ENCODE measurements at places on chromosomes 16 and 17.
A peak's percentile ranks its signal among the peaks of the same experiment; 100 is the strongest.

GRCh38 chr17:17466511-17466910, 10.3 kb upstream of the MED9 start:
- DNase-seq: no peak

- no peak for DNase-seq
Observed at GRCh38 chr16:52553322-52553721, 6.4 kb upstream of the TOX3 start.

- DNase-seq: no peak
Observed at GRCh38 chr17:20993863-20994778, 48.7 kb downstream of the USP22 start.

GRCh38 chr16:48383877-48384519, 1.2 kb downstream of the SIAH1 start:
- no peak for DNase-seq

GRCh38 chr16:85514598-85515318, 98.4 kb upstream of the GSE1 start:
- peak; percentile 94 for DNase-seq

DNA sequence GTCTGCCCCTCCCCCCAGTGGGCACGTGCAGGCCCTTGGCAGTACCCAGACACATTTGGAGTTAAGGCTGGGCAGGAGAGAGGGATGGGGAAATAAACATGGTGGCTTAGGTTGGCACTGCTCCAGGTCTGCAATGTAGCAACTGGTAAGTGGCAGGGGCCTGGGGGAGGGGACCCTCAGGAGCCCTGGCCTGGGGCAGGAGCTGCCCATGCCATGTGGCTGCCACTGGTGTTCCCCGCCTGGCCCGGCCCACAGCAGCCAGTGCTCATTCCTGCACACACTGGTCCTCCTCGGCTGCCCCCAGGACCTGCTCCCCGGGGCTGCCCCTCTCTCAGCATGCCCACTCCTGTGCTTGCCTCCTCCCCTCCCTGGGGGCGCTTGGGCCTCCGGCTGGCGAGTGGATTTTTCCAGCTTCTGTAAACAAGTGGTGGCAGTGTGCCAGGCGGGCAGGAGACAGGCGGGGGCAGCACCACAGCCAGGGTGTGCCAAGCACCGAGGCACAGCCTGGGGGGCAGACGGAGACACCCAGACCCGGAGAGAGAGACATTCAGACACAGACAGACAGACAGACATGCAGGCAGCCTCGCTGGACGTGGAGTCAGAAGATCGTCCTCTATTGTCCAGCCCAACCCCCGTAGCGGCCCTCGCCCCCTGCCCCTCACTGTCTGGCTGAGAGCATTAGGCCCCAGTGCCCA, 9.4 kb downstream of the THRA start:
- DNase-seq: no peak

DNA sequence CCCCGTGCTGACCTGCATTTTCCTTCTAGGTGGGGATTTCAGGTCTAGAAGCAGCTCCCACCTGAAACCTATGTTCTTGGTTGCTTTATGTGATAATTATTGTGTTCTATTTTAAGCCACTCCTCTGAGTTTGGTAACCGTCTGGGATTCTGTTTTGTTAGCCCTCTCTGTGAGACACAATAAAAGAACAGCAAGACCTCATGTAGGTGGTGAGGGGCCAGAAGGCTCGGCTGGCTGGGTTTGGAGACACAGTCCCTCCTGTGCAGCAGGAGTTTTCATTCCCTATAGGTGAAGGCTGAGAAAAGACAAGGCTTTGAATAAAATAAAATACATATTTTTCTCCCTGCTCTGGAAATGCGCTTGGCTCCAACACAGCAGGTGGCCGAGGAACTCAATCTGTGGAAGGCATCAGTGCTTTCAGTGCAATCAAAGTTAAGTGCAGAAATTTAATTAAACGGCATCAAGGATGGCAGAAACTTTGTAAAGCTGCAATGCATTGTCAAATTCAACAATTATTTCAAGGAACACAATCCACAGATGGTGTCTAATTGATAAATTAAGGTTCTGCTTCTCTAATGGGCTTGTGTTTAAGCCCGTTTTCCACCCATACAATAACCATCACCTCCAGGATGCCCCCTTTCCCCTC, 107.8 kb downstream of the MSI2 start:
- no peak for DNase-seq

- DNase-seq: no peak
Observed at GRCh38 chr16:67053767-67054334, 24.9 kb downstream of the CBFB start.

- DNase-seq: peak; percentile 1
Observed at GRCh38 chr17:42067371-42068091, 17.1 kb upstream of the C17orf113 start.

- DNase-seq: no peak
Observed at GRCh38 chr17:14209215-14209614, 27.4 kb downstream of the CDRT15 start.

DNA sequence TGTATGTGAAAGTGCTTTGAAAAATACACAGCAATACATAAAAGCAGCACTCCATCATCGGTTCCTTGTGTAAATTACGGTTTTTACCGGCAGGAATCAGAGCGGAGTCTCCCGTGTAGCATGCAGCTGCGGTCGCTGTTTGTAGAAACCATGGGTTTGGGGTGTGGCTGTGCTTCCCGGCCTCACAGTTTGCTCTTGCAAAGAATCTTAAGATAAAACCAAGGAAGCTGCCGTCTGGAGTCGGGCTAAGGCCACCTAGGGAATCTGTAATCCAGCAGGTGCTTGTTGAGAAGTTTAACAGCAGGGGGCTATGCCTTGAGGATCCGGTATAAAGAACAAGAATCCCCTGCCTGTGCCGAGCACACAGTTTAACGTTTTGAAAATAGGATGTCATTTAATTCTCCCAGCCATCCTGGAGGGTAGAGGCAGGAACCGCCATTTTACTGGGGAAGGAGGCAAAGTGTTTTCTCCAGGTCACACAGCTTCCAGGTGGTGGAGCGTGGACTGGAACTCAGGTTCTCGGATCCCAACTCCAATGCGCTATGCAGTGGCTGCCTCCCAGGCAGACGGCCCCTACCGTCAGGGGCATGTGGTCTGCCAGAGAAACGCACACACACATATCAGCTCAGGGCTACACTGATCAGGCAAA, 6.0 kb upstream of the TLCD3A start:
- DNase-seq: no peak

- no peak for DNase-seq
Observed at GRCh38 chr16:8396463-8396862, 193.8 kb downstream of the TMEM114 start.

DNA sequence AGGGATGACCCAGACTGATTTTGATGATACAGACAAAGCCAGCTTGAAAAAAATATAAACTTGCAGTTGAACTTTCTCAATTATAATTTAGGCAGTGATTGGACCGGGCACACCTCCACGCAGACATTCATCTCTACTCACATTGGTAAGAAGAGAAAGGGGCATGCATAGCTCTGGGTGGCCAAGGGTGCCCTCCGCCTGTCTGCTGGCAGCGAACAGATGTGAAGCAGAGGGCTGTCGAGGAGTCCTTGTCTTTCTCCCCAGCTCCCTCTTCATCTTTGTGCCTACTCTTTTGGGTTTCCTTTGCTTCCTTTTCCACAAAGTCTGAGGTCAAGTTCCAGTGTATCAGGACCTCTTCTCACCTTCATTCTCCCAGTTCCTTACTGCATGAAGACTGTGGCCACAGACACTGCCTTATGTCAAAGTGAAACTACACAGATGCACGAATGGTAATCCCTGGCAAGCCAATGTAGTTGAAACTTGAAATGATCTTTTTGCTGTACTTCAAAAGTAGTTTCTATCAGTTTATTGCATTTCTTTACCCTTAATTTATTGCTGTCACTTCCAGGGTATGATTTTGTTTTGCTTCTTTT, 343.7 kb upstream of the SOX9 start:
- DNase-seq: no peak

DNA sequence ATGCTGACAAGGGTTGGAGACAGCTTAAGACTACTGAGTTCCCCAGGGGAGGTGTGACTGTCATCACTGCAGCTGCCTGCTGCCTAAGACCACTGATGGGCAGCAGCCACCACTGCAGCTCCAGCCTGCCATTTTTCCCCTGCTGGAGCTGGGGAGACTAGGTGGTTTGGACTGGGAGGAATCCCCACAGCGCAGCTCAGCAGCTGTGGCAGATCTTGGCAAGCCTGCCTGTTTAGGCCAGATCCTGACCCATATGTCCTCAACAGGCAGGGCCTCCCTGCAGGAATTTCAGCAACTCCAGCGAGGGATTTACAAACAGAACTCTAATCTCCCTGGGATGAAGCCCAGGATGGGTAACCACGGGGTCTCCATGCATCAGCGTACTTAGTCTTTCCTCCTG, 356.4 kb upstream of the TOM1L1 start:
- no peak for DNase-seq

DNA sequence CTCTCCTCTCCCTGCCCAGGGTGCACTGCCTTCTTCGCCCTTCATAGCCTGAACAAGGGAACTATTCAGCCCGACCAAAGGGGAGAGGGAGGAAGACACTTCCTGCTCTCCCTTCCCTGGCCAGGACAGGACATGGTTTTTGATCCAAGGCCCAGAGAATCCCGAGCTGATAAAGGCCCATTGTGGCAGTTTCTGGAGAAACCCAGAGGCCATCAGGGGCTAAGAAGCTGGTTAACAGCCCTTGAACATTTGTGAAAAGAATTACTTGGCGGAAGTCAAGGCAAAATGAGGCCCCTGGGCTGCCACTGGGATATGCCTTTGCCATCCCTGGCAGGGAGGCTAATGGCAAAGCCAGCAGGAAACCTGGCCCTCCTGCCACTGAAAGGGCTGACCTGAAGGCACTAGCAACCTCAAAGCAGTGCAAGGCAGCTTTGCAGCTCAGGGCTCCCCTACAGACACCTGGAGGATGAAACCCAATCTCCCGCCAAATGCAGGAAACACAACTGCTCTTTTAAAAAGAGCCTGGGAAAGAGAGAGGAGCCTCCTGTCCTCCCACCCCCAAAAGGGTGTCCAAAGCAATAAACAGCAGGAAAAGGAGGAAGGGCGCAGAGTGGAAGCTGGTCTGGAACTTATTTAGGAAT, 12.6 kb downstream of the PHB1 start:
- DNase-seq: no peak

DNA sequence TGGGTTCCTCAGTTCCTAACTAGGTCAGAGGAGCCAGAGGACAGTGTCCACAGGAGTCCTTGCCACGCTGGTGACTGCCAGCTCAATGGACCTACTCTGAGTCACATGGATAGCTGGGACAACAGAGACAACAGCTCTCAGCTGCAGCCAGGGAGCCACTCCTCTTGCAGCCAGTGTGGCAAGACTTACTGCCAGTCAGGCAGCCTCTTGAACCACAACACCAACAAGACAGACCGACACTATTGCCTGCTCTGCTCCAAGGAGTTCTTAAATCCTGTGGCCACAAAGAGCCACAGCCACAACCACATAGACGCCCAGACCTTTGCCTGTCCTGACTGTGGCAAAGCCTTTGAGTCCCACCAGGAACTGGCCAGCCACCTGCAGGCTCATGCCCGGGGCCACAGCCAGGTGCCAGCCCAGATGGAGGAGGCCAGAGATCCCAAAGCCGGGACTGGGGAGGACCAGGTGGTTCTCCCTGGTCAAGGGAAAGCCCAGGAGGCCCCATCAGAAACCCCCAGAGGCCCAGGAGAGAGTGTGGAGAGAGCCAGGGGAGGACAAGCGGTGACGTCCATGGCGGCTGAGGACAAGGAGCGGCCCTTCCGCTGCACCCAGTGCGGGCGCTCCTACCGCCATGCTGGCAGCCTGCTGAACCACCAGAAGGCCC, 6.7 kb downstream of the ZNF646 start:
- DNase-seq: no peak

DNA sequence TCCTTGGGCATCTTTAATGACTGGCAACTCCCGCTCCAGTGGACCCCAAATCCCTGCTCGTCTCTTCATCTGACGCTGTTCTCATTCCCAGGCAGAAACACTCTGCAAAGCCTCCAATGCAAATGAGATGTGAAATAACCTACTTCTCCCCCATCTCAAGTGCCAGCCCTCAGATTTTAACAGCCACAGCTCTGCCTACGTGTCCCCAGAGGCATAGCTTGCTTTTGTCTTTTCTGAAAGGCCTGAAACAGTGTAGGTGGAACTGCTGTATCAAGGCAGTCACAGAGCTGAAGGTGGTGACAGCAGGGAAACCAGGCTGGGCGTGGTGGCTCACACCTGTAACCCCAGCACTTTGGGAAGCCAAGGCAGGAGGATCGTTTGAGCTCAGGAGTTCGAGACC, 14.7 kb downstream of the RPH3AL start:
- no peak for DNase-seq

DNA sequence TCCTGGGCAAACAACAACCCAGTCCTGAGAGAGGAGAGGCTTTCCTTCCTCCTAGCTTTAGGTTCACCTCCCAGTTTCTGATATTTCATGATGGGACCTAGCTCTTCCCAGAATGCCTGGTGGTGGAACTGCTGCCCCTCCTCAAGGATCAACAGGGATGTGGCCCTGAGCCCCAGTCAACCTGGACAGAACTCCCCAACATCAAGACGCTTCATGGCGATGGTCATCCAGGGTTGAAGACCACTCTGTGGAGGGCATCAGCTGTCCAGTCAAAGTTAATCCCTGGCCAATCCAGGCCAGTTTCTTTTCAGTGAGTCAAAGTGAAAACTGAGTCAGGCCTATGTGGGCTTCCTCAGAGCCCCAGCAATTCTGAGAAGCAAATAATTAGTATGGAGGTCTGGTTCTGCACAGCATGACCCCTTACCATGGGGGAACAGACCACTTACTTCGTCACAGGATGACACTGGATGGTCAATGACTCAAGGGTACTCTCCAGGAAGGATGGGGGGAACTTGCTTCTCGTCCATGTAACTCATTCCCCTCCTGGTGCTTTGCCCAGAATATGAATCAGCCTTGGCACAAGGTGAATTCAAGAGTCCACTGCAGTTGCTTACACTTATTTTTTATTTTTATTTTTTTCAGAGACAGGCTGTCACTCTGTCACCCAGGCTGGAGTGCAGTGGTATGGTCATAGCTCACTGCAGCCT, 14.7 kb upstream of the XYLT2 start:
- peak; percentile 78 for DNase-seq

DNA sequence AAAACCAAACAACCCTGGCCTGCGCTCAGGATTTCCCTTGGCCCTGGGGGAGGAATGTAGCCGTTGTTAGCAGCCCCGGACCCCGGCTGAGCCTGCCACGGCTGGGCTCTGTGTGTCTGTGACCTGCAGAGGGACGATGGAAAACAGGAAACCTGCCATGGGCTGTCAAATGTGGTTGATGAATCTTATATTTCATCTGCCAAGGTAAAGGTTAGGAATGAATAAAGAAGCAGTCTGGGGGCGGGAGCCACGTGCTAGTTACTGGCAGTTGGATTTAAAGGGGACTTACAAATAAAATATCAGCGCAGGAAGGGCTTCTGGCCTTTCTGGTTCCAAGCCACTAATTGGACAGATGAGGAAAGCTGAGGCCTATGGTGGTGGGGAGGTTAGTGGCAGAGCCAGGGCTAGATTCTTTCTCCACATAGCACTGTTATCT, at the start of gene KRT23:
Gene KRT23 (minus strand): TSS at position 263 of the 436 bp plus-strand sequence. CDS start 1,043 bp downstream, outside the sequence.
- no peak for DNase-seq
